ENCODE measurements at places on chromosomes 2 and 18.

- DNase-seq: no peak
Observed at GRCh38 chr2:6940820-6941219, 23.6 kb downstream of the RNF144A start.

- DNase-seq: no peak
Observed at GRCh38 chr2:141968433-141968832, 162.4 kb downstream of the LRP1B start.

GRCh38 chr2:172965433-172966212 lies 110.0 kb upstream of the MAP3K20 start:
- DNase-seq: no peak

DNA sequence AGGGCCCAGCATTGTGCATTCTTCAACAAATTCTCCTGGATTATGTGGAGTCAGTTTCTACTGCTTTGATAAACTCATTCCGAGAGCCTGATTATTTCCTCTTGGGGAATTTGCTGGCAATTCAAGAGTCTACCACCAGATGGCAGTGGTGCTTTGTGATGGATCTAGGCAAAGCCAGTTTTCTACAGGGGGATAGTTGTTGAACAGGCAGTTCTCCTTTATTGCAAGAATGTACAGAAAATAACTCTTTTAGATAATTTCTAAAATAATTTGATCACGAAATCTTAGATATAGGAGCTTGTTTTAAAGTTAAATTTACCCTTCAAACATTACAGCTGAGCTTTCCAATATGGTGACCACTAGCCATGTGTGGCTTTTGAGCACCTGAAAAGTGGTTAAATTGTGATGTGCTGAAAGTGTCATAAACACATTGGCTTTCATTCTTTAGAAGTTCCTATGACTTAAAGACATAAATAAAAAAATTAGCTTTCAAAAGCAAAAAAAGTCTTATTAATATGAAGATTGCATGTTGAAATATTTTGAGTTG lies 66.7 kb upstream of the HAAO start:
- DNase-seq: no peak

GRCh38 chr2:162159446-162159845 lies 7.4 kb upstream of the GCG start:
- DNase-seq: no peak

DNA sequence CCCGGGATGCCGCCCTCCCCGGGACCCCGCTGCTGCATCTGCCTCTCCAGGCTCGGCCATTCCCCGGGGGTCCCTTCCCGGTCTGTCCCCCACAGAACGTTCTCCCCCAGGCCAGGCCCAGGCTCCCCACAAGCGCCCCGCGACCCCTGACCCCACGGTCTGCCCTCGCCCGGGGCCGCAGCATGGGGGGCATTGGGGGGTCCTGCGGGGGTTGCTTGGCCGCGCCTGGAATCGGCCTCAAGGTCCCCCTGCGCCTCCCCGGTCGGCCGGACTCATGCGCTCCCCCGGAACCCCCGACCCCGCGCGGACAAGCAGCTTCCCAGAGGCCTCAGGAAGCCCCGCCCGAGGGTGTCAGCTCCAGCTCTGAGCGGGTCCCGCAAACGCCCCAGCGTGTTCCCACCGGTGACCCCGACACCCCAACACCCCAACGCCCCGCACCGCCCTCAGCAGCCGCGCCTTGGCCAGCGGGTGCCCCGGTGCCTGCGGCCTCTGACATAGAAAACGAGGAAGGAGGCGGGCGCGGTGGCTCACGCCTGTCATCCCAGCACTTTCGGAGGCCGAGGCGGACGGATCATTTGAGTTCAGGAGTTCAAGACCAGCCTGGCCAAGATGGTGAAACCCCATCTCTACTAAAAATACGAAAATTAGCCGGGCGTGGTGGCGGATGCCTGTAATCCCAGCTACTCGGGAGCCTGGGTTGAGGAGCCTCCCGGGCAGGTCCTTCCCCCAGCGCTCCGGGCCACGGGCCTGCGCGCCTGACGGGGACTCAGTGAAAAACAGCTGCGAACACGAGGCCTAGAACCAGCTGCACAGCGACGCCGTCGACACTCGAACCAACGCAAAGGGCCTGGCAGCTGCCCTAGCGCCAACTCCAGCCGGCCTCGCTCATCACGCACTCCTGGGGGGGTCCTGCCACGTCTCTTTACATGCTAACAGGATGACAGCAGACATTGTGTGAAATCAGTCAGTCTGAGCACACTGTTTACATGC lies 61.8 kb upstream of the CTDP1 start:
- no peak for DNase-seq

GRCh38 chr18:29840089-29840488 lies 1202.5 kb downstream of the DSC3 start:
- DNase-seq: no peak

DNA sequence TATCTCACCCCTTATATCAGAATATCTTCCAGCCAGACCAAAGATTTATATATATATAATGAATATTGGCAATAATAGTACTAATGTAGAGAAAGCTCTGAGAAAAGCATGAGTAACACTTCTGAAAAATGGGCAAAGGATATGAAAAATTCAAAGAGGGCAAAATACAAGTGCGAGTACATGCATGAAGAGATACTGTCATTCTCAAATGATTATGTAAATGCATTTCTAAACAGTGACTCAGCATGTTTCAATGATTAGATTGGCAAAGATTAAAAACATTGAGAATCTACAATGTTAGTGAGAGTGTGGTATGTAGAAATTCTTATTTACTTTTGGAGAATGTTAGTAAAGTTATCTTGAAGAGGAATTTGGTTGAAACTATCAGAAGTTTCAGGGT lies 118.3 kb upstream of the NEDD4L start:
- DNase-seq: no peak

- DNase-seq: no peak
Observed at GRCh38 chr2:225140723-225141122, 98.5 kb upstream of the DOCK10 start.

- no peak for DNase-seq
Observed at GRCh38 chr18:10470429-10470828, 16.0 kb downstream of the APCDD1 start.
